ENCODE measurements at places on chromosomes 16 and 17.

- no peak for DNase-seq
These were observed 9.4 kb downstream of the C16orf89 start for GRCh38 chr16:5056352-5056751.

GRCh38 chr17:62750631-62751051 is 57.5 kb downstream of the MARCHF10 start:
- DNase-seq, result no peak

- no peak for DNase-seq
These were observed 65.7 kb downstream of the CEP112 start for GRCh38 chr17:66126231-66126630.

DNA sequence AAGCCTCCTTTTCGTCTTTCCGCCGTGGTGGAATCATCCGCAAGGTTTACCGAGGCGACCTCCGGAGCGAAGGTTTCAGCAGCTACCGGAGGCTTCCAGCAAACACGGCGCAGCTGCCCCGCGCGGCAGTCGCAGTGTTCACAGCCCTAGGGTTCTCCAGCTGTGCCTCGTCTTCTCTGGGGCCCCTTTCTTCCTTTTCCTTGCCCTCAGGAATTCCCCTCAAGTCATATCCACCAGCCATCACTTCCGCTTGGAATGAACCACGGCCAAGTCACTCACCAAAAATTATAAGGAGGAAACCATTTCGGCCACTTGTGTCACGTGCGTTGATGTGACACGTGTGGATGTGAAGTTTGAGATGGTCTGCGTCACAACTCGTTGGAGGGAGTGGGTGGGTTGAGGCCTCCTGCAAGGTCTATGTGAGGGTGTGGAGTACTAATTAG is 636 bp upstream of the ERN1 start:
- DNase-seq, result no peak

- DNase-seq, result no peak
These were observed 13.1 kb upstream of the ETV4 start for GRCh38 chr17:43559161-43559816.

DNA sequence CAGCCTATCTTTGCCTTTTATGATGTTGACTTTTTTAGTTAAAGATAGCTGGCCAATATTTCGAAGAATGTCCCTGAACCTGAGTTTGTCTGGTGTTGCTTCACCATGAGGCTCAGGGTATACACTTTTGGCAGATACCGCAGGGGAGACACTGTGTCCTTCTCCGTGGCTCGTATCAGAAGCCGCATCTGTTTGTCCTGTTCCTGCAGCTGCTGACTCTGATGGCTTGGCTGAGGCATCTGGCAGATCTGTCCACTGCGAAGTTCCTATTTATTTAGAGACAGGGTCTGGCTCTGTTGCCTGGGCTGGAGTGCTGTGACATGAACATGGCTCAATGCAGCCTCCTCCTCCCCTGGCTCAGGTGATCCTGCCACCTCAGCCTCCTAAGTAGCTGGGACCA is 93.5 kb downstream of the CRISPLD2 start:
- DNase-seq, result no peak

- DNase-seq, result no peak
These were observed 608 bp upstream of the TRIM37 start for GRCh38 chr17:59107306-59107670.

GRCh38 chr17:2689411-2690164 is 22.0 kb downstream of the CLUH start:
- DNase-seq, result peak; percentile 77

- peak; percentile 85 for DNase-seq
These were observed 1.7 kb upstream of the CBX8 start for GRCh38 chr17:79798299-79799173.

- peak; percentile 32 for DNase-seq
These were observed 45.3 kb upstream of the FASN start for GRCh38 chr17:82143333-82143732.

DNA sequence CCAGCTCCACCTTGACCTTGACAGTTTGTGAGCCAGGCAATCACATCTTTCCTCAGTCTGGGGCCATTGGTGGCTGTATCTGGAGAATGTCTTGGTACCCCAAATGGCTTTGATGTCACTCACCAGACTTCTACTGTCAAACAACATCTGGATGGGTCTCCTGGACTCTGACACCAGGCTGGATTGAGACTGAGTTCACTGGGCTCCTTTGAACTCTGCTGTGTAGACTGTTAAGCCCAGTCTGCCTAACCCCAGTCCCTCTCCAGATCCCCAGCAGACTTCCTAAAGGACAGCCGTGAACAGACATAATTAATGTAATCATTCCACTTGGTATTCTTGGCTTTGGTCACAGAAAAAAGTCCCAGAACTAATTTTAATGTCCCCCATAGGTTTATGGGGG is 84.1 kb upstream of the KIFC3 start:
- DNase-seq, result no peak

- no peak for DNase-seq
These were observed 66.7 kb downstream of the TANGO6 start for GRCh38 chr16:68910051-68910450.

GRCh38 chr17:33811004-33811760 is 443.9 kb upstream of the CCL2 start:
- DNase-seq, result no peak

DNA sequence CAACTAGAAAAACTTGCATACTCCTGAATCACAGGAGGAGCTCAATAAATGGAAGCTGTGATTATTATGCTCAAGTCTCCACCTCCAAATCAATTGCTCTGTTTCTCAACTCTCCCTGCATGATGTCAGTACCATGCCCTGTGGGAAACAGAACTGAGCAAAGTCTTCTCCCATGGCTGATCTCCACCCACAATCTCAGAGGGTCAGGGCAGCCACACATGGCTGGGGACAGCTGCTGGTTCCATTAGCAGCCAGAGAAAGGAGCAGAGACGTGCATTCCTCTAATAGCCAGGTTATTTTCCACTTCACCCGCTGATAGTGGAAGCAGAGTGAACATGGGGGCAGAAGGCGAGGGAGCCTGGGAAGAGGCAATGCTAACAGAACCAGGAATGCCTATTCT is 85.5 kb upstream of the TMEM132E start:
- DNase-seq, result no peak

GRCh38 chr17:78399028-78399692 is 20.7 kb downstream of the PGS1 start:
- no peak for DNase-seq

DNA sequence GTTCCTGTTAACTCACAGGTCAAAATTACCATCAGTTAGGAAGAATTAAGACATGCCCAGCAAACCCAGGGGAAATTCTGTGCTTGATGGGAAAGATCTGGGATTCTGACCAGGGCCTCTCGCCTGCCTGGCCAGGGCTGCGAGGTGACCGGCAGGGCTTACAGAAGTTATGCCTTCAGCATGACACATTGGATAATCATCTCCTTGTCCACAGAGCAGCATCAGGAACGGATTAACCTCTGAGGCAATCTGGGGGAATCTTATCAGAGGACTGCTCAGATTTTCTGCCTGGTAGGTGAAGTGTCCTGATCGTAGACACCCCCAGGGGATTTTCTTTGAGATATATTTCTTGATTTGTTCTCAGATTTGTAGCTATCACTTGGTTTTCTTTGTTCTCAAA is 172.5 kb downstream of the HS3ST3A1 start:
- no peak for DNase-seq

DNA sequence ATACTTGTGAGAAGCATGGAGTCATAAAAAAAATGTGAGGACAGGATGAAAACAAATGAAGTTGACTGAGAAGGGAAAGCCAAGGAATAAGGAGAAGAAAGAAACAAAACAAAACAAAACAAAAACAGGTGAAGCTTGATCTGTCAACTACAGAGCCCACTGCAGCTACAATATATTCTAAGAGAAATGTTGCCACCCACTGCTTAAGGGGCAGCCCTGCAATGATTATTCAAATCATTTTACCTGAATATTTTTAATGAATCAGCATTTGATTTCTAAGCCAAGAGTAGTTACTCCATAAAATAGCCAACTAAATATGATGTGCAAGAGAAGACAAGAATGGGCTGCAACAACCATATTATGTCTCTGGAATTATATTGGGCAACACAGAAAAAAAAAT is 252.0 kb upstream of the KIF2B start:
- DNase-seq, result no peak

GRCh38 chr16:4380119-4381063 is 8.7 kb downstream of the VASN start:
- peak; percentile 88 for DNase-seq

DNA sequence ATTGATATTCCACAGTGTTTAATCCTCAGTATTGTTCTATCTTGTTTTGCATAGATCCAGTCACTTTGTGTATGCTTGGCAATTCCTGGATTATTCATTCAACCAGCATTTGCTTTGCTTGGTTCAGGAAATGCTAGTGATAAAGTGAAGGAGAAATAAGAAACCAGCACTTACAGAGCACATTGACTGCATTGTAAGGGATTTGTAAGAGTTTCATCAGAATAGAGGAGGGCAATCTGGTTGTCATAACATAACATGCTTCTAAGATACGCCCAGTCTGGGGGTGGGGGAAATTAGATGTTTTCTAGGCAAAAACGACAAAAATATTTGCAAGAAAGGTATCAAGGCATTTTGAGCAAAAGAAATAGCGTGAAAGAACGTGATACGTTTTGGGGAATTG is 40.4 kb downstream of the TNRC6A start:
- DNase-seq, result no peak

DNA sequence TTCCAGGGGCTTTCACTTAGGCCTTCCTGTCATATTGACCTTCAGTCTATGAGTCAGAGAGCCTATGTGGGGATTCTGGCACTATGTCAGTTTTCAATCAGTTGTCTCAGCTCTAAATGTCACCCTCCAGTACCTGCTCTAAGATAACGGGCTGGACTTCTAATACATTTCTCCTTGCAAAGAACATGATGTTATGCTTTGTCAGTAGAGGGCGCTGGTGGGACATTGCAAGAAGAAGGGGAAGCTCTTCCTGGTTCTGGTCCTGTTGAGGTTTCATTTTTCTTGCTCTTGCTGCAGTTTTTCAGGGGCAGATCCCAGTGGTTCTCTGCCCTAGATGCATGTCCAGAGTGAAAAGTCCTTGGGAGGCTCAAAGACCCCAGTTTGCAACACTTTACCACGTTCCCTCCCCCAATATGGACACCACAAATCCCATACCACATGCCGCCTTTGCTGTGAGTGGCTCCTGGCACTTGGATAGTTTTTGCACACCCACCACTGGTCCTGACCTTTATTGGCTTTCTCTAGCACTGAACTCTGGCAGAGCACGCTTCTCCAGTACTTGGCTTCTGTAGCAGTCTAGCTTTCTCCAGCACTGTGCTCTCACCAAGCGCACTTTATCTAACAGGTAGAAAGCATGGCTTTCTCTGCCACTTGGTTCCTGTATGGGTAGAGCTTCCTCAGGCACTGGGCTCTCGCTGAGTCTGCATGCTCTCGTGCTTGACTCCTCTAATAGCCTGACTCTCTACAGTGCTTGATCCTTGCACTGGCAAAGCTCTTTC is 49.0 kb downstream of the BCL7C start:
- peak; percentile 68 for DNase-seq

DNA sequence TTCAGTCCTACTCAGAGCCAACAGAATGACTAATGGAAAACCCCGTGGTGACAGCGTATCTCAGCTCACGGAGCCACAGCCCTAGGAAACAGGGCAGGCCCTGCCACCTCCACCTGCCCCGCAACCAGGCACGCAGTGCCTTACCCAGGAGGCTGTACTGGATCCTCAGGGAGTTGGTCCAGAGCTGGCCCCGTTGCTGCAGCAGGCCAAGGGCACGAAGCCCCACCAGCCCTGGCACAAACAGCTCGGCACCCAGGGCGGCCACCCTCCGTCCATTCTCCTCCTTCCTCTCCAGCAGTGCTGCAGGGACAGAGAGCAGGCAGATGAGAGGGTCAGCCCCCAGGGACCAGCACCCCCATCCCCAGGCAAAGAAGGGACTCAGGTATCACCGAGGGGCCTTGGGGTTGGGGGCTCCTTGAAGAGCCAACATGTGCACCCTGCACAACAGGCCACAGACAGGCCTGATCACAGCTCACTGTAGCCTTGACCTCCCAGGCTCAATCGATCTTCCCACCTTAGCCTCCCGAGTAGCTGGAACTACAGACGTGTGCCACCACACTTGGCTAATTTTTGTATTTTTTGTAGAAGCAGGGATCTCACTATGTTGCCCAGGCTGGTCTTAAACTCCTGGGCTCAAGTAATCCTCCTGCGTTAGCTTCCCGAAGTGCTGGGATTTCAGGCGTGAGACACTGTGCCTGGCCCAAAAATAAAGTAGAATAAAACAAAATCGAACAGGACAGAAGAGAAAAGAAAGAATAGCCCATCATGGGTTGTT is 115.7 kb downstream of the RMI2 start:
- DNase-seq, result no peak

DNA sequence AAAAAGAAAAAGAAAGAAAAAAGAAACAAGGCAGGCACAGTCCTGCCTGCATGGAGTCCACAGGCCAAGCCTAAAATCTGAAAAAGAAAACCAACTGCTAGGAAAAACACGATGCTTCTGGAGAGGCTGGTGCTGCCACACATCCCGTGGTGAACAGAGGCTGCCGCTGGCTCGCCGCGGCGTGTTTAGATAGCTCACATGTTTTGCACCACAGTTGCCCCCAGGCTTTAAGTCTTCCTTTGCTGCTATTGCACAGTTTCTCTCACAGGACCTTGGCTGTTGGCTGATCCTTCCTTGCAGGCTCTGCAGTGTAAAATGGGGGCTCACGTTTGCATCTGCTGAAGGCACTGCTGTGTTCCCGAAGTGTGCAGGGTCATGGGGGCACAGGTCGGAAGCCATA is 8.6 kb downstream of the SLC6A4 start:
- no peak for DNase-seq

GRCh38 chr17:77174928-77175661 is 34.3 kb downstream of the SEC14L1 start:
- no peak for DNase-seq

- no peak for DNase-seq
These were observed 1.4 kb downstream of the STXBP4 start for GRCh38 chr17:54969658-54970572.

- DNase-seq, result no peak
These were observed 256.9 kb downstream of the ENGASE start for GRCh38 chr17:79331492-79331891.

DNA sequence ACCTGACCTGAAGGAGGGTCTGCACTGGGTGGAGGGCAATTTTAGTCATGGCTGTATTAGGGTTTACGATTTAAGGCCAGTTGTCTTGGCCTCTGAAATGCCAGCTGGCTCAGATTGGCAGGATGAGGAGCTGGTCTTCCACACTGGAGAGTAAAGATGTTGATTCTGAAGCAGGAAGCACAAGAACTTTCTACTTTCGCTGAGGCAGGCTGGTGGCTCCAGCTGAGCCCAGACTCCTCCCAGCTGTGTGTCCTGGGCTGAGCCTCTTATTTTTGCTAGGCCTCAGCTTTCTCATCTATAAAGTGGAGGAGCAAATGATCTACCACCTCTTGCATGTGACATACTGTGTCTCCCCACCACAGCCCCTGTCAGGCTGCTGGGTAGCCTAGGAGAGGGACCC is 74.4 kb downstream of the MRM1 start:
- no peak for DNase-seq

All from kidney (tissue), 22 donors.